ENCODE measurements at places on chromosomes 1 and 21.
A peak's percentile ranks its signal among the peaks of the same experiment; 100 is the strongest.

DNA sequence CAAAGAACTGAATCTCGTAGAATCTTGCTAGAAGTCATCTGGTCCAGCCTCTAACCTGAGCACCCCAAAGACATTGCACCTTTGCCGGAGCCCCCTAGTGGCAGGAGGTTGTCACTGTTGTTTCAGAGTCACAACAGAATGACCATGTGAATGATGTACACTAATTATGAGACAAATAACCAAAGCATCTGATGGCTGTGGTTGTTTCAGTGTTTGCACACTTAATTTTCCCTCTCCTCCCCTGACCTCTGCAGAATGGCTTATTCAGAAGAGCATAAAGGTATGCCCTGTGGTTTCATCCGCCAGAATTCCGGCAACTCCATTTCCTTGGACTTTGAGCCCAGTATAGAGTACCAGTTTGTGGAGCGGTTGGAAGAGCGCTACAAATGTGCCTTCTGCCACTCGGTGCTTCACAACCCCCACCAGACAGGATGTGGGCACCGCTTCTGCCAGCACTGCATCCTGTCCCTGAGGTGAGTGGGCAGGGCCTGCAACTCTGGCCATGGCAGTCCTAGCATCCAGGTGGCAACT lies 26.4 kb downstream of the TRAF5 start:
- peak; percentile 76 for DNase-seq

DNA sequence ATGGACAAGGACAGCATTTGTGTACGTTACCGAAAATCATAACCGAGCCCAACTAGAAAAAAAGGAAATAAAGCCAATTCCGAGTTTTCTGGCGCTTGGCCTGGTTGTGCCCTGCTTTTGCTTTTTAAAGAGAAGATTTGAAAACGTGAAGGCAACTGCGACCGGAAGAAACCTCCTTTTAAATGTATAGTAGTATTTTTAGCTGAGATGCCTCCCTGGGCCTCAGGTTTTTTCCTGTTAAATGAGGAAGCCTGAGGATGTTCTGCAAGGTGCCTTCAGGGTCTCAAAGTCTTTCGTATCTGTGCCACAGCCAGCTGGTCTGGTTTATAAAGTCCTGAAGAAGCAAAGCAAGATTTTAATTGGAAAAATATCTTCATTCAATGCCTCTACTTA lies 371 bp upstream of the ODF2L start:
- DNase-seq: no peak

- no peak for DNase-seq
Observed at GRCh38 chr1:28343405-28343804, 14.6 kb downstream of the MED18 start.

DNA sequence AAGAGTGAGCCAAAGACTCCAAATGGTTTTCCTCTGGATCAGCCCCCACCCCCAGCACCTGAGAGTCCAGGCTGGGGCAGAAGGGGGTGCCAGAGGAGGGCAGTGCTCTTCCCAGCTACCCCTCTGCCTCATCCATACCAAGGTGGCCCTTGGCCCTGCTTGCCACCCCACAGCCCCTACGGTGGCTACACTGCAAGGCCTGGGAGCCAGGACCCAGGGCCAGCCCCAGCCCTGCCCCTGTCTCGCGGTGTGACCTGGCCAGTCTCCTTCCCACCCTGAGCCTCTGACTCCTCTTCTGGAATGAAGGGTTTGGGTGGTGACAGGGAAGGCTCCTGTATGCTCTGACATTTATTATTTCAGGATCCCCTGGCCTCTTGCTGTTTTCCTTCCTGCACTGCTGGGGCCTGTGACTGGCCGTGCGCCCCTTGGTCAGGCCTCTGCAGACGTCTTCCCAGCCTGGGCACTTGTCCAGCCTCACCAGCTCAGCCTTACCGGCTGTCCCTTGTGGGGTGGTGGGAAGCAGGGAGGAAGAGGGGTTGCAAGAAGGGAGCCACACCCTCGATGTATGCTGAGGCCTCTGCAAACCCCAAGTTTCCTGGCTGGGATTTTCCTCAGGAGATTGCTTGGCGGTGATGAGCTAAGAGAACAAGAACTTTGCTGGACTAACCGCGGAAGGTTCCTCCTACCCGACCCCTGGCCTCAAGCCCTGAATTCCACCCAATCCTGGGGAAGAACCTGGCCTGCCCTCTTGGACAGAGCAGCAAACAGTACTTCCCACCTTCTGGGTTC lies 13.5 kb downstream of the ASAP3 start:
- DNase-seq: no peak

DNA sequence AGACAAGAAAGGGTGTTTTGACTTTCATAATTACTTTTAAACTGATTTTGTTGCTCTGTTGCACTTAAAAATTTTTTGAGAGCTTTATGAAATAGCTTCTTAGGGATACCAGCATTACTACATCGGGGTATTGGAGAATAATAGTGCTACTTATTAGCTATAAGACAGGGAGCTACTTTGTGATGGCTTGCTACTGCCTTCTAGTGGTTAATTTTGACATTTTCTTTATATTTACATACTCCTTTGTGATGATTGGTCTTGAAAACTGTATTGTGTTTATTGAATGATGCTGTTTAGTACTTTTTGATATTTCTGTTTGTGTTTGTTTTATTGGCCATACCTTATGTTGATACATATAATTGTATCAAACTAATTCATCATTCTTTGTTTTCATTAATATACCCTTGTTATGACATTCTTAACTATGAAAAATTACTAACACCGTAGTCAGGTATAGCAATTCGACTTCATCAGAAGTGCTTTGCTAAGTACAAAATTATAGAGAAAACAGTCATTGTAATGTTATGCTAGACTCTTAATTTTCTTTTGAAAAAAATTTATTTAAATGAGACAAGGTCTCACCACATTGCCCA lies 85.5 kb downstream of the CLIC4 start:
- DNase-seq: no peak

DNA sequence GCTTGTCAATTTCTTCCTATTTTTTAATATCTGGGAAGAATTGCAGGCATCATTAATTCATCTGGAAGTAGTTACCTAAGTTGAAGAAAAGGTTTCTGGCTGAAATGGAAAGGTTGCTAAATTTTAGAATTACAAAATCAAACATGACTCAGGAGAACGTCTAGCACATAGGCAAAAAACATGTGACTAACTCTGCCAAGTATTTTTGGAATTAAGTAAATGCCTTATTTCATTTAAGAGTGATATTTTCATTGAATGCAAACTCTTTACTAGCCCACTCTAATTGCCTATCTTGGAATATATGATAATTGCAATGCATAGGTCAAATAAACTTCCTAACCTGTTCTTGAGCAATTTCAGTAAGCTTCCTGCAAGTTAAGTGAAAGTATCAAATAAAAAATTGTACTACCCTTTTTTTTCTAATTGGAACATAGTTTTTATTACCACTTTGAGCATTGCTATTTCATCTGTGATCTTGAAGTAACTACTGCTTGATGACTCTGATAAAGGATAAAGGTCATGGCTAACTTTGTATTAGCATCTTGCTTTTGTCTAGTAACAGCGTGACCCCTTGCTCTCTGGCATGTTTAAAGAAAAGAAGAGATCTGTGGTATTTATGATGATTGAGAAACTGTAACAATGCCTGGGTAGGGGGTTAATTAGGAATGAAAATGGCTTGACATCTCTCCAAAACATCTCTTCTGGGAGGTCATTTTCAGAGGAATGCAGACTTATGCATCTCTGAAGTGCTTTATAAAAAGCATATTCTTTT lies 208.3 kb upstream of the NCAM2 start:
- DNase-seq: no peak

DNA sequence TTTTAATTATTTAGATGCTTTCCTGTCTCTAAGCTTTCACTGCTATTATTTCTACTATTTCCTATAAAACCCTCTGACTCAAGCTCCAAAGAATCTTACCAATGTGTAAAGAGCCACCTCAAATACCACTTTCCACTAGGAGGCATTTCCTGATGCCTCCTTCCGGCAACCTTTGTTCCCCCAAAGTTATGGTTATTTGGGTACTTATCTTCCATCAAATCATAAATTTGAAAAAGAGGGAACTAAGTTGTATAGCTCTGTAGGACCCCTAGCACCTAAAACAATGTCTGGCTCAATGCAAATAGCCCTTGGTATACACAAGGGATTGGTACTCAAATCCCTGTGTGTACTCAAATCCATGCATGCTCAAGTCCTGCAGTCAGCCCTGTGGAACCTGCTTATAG lies 79.6 kb downstream of the NME7 start:
- DNase-seq: no peak

GRCh38 chr1:221099747-221100595 lies 220.7 kb downstream of the HLX start:
- peak; percentile 9 for DNase-seq

- DNase-seq: no peak
Observed at GRCh38 chr1:223704921-223705878, 7.1 kb upstream of the CAPN2 start.

GRCh38 chr1:109765896-109766615 lies 2.3 kb upstream of the EPS8L3 start:
- no peak for DNase-seq

DNA sequence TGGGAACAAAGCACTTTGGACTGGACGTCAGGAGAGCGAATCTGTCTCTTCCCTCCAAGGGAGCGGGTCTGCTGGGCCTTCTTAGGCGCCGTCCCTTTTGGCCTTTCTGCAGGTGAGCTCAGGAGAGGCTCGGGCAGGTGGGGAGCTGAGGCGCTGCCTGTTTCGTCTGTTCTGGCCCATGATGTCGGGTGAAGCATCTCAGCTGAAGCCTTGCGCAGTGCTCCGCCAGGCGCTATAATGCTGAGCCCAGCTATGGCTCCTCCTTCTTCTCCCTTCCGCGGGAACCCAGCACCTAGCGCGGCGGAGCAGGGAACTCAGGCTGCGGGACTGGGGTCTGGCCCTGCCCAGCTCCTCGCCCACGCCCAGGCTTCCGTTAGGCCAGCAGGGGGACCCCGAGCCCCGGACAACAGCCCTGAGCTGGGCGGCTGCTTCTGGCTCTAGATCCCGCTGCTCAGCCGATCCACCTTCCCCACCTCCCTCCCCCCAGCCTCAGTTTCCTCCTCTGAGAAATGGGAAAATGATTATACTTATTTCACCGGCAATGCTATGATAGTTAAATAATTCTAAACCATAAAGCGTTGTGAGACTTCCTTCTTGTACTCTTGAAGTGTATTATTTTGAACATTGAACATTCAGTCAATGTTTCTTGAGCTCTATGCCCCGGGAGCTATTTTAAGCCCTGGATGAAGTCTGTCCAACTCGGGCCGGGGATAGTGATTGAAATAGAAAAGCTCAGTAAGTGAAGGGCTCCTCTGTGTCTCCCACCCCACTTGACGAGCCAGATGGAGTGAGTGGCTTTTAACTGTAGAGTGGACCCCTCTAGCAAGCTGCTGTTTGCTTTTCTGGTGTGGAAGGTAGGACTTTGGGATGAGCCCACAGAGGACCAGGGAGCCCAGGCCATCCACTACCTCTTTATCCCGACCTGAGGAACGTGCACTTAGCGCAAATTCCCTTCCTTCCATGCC lies 9.6 kb upstream of the ADORA1 start:
- peak; percentile 67 for DNase-seq

DNA sequence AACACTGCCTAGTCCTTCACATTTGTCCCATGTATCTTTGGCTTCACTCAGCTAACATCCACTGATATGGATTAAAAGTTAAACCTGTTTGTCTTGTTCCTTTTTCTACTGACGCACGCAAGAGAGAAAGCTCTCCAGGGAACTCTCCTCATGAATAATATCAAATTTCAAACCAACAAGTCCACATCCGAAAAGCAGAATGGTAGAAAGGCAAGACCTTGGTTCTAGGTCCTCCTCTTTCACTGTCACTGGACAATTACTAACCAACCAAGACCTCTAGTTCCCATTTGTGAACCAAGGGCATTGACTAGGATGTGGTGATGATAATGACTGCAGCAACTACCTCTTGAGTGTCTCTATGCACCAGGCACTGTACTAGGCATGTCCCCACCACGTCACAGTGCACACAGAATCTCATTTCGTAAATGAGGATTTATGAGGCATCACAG lies 8.4 kb downstream of the PLPP3 start:
- DNase-seq: no peak

GRCh38 chr1:67059346-67059745 lies 5.4 kb upstream of the SLC35D1 start:
- no peak for DNase-seq

- DNase-seq: no peak
Observed at GRCh38 chr21:41133874-41134522, 34.0 kb upstream of the BACE2 start.

- DNase-seq: no peak
Observed at GRCh38 chr1:89201106-89201794, 2.5 kb upstream of the GBP4 start.

GRCh38 chr1:26702680-26703038 lies 6.8 kb downstream of the ARID1A start:
- DNase-seq: peak; percentile 62

GRCh38 chr1:234148816-234149215 lies 224.4 kb upstream of the COA6 start:
- DNase-seq: no peak

GRCh38 chr1:21152423-21153100 lies 24.1 kb downstream of the EIF4G3 start:
- DNase-seq: no peak

GRCh38 chr1:117607471-117607870 lies 1.6 kb downstream of the TENT5C start:
- DNase-seq: peak; percentile 32

DNA sequence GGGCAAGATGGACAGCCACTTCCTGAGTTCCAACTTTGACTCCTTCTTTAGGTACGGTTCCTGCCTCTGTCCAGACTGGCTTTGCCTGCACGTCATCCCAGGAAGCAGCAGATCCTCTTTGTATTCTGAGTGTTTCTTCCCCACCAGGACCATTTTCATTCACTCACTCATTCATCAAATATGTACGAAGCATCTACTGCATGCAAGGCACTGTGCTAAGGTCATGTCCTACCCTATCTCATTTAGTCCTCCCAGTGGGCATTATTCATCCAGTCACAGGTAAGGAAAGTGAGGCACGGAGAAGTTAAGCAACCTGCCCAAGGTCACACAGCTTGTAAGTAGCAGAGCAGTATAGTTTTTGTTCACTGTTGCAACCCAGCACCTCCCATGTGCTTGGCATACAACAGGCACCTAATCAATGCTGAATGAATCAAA lies 13.9 kb downstream of the CRYBG2 start:
- no peak for DNase-seq

DNA sequence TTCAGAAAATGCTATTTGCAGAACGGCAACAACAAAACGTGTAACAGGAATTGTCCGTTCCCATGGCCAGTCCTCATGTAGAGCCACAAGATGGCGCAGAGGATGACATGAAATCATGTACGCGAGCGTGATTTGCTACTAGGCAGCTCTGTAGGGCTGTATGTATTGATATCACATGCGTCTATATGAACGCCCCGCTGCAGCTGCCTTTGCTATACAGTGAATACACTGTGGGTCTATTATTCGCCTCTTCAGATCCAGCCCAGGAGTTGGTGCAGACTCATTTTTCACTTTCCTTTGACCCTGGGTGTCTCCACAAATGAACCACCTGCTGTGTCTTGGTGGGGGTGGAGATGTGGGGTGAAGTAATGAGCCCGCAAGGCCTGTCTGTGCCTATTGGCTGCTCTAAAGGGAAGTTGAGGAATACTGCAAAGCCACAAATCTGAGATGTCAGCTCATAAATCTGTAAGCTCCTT lies 361.5 kb downstream of the KIF26B start:
- DNase-seq: no peak

GRCh38 chr1:92066321-92066720 lies 8.9 kb downstream of the SETSIP start:
- no peak for DNase-seq

All from activated CD4-positive, alpha-beta T cell treated with anti-CD3 and anti-CD28 coated beads for 48 hours (primary cell).